ENCODE measurements at places on chromosomes 4 and X. TPM values are rescaled to one million over a fixed set of nuclear protein-coding genes. Genes with fewer than 3 reads are reported as not detected.

The CACNA1F gene
- 0.13 TPM for total RNA-seq

DNA sequence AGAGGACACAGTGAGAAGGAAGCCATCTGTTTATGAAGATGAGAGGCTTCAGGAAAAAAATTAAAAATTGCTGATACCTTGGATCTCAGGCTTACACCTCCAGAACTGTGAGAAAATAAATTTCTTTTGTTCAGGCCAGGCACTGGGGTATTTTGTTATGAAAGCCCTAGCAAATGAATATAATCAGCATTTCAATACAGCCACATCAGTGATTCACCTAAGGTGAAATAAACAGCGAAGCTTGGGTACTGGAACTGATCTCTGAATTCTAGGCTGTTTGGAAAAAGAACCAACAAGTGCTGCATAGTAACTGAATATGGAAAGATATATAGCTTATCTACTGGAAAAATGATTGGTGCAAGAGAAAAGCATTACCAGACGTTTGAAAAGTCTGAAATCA lies 88.5 kb downstream of the PDS5A start:
- DNase-seq, result no peak

- DNase-seq, result no peak
Observed at GRCh38 chr4:42067264-42067663, 76.9 kb downstream of the SLC30A9 start.

The COL4A6 gene
- not detected for total RNA-seq

DNA sequence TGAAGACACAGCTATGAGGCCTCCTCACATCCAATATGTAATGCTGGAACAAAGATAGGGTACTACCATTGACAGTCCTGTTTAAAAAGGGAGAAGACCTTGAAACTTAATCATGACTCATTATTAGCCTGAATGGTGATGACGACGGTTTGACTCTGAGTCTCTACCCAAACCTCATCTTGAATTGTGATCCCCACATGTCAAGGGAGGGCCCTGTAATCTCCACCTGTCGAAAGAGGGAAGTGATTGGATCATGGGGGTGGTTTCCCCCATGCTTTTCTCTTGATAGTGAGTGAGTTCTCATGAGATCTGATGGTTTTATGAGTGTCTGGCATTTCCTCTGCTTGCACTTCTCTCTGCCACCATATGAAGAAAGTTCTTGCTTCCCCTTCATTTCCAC lies 395.3 kb upstream of the CPEB2 start:
- no peak for DNase-seq

GRCh38 chr4:145179281-145179860 lies 1.0 kb downstream of the OTUD4 start:
- DNase-seq, result peak; percentile 78

DNA sequence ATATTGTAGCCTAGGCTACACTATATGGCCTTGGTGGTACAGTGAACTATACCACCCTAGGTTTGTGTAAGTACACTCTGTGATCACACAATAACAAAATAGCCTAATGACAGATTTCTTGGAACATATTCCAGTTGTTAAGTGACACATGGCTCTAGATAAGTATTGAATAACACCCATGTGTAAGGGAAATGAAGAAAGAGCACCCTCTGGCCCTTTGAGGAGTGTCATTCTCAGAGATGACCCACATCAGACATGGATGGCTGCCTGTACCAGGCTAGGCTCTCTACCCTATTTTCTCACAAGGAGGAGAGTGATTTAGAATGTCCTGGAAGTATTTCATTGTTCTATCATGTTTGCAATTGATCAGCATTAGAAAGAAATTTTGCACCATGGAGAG lies 61.7 kb downstream of the HAND2 start:
- DNase-seq, result no peak

DNA sequence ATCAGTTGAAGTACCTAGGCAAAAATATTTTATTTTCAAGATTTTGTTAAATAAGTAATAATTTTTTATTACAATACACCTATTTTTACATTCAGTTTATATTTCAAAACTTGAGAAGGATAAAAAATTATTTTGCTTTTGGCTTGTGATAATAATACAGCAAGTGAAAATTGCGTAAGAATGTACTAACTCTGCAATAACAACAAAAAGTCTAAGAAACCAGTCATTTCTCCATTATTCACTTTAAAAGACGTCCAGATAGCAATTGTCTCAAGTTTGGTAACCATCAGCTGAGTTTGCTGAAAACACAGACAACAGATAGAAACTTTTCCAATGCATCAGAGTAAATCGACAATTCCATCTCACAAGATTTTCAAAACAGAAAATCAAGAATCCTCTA lies 12.1 kb downstream of the CXCL8 start:
- no peak for DNase-seq

GRCh38 chrX:79161655-79162054 lies 17.2 kb downstream of the GPR174 start:
- DNase-seq, result peak; percentile 13
